ENCODE measurements at places on chromosomes 16 and 17.

DNA sequence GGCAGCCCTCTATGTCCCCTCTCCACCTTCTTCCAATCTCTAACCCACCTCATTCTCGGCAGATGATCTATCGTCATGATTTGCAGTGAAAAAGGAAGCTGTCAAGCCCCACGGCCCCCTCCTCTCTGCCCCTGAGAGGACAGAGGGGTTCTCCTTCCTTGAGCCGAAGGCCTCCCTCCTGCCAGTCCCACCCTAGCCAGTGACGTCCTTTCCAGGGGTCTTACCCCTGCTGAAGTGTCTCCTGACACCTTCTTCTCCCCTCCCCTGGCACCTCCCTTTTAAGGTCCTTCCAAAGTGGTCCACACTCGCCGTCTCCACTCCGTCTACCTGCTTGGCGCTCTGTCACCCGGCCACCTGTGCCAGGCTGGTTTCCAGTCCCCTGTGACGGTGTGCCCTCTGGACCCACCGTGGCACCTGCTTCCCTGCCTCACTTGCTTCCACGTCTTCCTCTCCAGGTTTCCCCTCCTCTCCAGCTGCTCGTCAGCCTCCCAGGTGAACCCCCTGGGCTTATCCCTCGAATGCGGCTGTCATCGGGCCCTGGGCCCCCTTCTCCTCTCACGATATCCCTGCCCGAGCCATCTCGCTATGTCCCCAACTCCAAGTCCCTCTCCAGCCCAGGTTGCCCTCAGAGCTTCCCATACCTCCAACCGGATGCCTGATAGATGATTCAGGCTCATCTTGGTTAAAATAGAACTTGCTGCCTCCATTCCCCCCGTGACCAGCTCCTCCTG is 5.7 kb downstream of the CCDC102A start:
- DNase-seq, result no peak

DNA sequence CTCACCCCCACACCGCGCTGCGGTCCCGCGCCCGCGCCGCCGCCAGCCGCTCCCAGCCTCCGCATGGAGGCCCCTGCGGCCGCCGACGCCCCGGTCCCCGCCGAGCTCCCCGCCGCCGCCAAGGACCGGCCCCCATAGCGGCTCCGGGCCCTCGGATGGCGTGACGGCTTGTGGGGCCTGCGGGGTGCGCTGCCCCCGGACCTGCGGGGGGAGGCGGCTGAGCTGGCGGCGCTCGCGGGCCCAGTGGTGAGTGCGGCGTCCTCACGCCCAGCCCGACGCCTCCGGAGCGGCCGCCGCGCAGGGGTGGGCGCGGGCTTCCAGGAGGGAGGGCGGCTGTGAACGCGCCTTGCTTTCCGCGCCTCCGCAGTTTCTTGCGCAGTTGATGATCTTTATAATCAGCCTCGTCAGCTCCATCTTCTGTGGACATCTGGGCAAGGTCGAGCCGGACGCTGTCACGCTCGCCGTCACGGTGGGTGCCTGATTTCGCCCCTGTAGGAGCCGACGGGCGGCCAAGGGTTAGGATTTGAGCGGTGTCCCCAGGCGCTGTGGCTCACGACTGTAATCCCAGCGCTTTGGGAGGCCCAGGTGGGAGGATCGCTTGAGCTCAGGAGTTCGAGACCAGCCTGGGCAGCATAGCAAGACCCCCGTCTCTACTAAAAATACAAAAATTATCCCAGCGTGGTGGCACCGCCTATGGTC is 46.4 kb downstream of the SLC47A1 start:
- peak; percentile 66 for DNase-seq

DNA sequence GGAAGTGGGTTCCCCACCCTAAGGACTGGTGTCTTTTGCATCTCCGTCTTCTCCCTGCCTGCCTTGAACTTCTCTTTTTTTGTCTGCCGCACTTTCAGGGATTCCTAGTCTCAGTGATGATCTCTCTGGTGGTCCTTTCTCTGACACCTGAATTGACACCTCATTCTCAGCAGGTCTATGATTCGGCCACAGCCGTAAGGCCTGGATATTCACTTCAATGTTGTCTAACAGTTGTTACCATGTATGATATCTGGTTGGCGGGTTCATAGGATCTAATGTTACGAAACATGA is 25.1 kb upstream of the SLC47A1 start:
- peak; percentile 32 for DNase-seq

GRCh38 chr16:91484-91883 is 13.5 kb downstream of the MPG start:
- no peak for DNase-seq

DNA sequence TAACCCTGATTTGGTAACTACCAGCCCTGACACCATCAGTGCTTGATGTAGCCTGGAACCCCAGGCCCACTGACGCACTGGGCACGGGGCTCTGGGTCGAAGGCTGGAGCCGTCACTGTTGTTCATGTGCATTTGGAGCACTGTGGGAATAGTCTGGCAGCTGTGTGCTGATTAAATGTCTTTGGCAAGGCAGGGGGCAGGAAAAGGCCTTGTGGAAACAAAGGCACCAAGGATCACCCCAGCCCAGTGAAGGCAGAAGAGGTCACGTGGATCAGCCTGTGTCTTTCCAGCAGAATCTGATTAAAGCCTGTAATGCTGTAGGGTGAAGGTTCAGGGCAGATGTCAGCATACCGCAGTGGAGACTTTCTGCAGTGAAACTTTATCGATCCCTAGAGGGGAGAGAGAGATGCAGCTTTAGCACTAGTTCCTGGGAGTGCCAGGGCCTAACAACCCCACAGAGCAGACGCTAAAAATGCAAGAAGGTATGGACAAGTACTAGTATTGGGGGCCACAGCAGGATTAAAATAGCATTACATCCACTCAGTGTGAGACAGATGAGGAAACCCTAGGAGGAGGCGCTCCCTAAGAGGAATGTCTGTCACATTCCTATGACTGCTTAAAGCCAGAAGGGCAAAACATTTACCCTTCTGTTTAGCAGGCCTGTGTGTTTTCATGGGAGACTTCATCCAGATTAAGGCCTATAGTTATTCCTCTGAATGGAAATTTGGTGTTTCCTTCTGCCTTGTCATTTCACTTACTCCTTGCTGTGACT is 9.7 kb downstream of the ZNHIT3 start:
- DNase-seq, result no peak

- peak; percentile 57 for DNase-seq
Measured at GRCh38 chr17:8629371-8630226, 926 bp downstream of the MYH10 start.

DNA sequence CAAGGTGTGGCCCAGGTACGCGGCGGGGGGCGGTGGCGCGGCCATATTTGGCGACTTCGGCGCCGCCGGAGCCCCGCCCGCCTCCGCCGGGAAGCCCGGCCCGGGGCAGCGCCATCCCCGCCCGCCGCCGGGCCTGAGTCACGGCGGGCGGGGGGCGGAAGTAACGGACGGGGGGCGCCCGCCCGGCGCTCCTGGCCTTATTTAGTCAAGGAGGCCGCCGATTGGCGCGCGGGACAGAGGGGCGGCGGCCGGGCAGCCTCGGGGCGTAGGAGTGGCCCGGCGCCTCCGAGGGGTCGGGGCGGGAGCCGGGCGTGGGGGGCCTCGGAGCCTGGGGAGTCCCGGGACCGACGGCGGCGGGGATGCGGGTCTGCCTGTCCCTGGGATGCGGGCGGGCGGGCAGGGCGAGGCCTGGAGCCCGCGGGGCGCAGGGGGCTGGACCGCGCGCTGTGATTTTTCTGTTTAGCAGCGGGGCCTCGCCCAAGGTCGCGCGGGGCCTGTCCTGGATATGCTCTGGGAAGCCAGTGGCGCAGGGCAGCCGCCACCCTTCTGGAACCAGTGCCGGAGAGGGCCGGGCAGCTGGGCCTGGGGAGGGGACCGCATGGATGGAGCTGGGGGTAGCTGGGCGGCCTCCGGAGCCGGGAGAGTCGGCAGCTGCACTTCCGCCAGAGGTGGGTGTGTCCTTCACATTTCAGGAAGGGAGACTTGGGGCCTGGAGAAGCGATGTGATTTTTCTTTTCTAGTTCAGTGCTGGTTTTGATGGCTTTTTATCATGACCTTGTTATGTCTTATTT is 2.3 kb upstream of the ACTG1 start:
- DNase-seq, result peak; percentile 84

DNA sequence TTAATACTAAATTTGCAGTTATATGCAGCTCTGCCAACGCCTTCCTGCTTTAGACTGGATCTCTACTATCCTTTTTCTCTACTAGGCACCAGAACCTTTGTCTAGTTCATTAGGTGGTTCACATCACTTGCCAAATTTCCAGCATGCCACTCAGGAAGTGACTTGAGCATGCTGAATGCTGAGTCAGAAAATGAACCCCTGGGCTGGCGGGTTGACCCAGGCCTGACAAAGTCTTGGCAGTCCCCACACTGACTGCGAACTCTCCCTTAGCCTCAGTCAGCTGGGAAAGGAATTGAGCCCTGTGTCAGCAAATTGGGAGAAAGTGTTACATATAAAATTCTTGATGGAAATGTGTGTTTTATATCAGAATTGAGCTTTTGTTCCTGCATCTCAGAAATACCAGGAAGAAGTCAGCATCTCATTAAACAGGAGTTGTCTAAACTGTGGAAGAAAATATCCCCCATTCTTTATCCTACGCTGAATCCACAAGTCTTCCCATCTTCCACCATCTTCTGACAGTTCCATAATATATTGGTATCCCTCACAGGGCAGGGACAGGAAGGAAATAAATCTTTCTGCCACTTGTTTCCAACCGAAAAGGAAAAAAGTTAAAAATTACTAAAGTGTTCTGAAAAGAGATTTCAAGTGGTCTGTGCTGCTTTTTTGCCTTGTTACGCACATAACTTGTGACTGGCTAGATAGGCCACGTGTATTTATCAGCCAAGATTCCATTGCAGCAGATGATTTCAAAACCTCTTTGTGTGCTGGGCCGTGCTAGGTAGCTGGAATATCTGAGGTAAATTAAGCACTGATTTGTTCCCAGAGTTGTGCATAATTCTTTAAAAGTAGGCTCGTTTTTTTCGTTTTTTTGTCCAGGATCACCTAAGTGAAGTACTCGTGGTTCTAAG is 16.7 kb upstream of the SLC12A3 start:
- no peak for DNase-seq

GRCh38 chr16:80996688-80997138 is 10.0 kb downstream of the CMC2 start:
- DNase-seq, result no peak

DNA sequence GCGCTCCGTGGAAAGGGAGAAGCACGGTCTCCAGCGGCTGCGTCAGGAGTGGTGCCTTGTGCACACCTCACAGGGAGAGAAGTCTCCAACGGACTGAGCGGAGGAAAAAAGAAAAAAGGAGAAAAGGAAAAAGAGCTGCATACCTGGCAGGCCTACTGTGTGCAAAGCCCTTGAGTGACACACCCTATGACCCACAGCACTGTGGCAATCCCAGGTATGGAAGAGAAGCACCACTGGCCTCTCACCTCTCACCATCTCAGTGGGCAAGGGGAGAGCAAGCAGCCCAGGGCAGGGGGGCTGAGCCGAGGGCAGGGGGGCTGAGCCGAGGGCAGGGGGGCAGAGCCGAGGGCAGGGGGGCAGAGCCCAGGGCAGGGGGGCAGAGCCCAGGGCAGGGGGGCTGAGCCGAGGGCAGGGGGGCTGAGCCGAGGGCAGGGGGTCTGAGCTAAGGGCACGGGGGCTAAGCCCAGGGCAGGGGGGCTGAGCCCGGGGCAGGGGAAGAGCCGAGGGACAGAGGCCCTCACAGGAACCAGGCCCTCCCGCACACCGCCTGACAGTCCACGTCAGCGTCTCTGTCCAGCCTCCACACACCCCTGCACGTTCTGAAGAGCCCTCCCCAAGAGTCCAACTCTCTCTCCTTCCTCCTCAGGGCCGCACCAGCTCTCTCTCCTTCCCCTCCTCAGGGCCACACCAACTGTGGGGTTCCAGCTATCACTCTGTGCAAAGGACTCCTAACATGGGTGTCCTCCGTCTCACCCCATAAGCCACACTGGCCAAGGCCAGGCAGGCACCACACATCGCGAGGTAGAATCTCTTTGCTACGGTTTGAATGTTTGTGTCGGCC is 105.8 kb downstream of the ZNF778 start:
- no peak for DNase-seq

DNA sequence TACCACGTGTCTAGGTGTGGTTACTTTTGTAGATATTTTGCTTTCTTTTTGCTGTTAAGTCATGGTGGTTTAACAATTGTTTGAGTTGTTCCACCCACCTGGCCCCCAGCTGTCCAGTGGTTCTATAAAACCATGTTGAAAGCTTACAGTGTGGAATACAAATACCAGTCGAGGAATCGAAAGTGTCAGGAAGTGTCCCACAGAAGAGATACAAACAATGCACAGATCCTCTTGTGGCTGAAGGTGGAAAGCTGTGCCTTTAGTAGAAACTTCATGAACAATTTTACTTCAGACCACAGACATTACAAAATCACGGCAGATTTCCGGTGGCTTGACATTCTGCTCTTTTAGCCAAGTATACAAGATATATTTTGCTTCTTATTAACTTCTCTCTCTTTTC is 782.4 kb upstream of the SOX9 start:
- no peak for DNase-seq

Measured in GM23338 (cell line).